Natural killer cell (primary cell): ENCODE measurements at places on chromosomes 11 and 22. TPM values are rescaled to one million over a fixed set of nuclear protein-coding genes. Genes with fewer than 3 reads are reported as not detected.

DEFB131B gene
- total RNA-seq: not detected

ATG2A gene
- total RNA-seq: 321 TPM

MYEOV gene
- 1.2 TPM for total RNA-seq

MTMR3 gene
- total RNA-seq: 75.6 TPM

TMEM45B gene
- total RNA-seq: 0.40 TPM

CARD10 gene
- 0.09 TPM for total RNA-seq

TYR gene
- not detected for total RNA-seq
